Fibroblast of villous mesenchyme (primary cell): ENCODE measurements at places on chromosomes 2 and 18. TPM values are rescaled to one million over a fixed set of nuclear protein-coding genes. Genes with fewer than 3 reads are reported as not detected.

Gene ASXL3
- under 0.01 and 0.64 TPM in 2 replicates for total RNA-seq

GRCh38 chr2:203279288-203279687 lies 40.5 kb downstream of the CYP20A1 start:
- no peak for DNase-seq

Gene WDR33
- total RNA-seq, result 25.1 and 35.4 TPM in 2 replicates

- DNase-seq, result no peak
These were observed 141.6 kb upstream of the CYP1B1 start for GRCh38 chr2:38217401-38218188.

Gene NT5DC4
- total RNA-seq, result not detected in 2 replicates

DNA sequence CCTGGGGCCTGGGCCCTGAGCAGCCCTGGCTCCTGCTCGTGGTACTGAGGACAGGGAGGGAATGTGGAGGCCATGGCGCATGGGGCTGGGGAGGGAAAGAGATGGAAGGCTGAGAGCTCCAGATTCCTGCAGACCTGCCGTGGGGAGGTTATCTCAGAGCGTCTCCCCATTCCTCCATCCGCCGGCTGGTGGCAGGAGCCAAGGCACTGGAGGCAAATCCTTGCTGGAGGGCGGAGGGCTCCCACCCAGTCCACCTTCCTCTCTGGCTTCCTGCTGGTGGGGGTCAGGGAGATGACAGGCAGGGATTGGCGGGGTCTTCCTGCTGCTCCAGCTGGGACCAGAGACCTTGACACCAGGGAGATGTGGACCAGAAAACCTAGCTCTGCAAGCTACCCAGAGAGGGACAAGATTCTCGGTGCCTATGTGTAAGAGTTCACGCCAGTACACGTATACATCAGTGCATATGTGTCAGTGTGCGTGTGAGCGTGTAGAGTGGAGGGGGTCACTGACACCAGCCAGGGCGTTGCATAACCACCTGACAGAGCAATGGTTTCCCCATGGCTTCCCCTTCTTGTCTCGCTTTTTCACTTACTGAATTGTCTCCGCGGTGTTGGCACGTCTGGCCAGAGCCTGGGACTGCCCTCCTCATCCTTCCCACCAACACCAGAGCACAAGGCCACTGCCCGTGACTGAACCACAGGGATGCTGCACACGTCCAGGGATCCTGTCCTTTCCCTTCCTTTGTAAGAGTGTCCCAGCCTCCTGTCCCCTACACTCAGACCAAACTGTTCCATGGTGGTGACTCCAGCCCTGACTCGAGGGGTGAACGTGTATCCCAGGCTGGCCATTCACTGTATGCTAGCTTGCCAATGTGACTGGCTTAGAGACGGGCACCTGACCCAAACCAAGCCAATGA lies 15.8 kb upstream of the SEMA4C start:
- no peak for DNase-seq

- DNase-seq, result peak; percentile 28
These were observed 1.3 kb upstream of the ZNF24 start for GRCh38 chr18:35345460-35345921.

DNA sequence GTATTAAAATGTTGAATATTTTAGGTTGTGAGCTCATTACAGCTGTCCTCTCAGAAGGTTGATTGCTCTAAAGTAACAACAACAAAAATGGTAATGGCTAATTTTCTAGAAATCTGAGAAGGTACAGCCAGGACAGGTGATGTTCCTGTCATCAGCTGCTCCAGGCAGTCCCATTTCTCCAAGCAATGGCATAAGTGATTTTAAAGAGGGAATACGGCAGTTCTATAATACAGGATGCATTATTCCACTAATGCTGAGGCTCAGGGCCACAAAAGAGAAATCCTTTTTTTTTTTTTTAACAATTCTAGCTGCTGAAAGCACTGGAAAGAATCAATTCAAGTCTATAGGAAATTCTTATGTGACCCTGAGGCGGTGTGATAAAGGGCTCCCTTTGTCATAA lies 199.9 kb downstream of the PMAIP1 start:
- no peak for DNase-seq

DNA sequence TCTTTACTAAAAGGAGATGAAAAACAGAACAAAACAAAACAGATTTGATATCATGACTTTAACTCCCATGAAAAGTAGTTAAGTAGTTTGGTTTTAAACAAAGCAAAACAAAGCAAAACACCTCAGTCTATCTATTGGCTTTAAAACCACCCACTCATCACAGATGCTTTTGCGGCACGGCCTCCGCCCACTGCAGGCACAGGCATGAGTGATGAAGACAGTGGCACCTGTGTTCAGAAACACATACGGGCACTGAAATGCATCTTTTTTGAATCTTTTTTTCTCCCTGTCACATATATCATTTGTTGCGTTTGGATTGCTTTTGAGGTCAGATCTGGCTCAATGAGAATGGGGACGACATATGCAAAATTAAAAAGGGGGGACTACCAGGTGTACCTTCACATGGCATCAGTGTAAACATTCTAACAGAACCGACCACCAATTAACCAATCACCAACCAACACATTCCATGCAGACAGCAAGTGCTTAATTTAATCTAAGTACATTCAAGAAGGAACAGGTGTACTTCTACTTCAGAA lies 147.4 kb upstream of the REV1 start:
- no peak for DNase-seq

GRCh38 chr18:58952858-58953257 lies 88.2 kb downstream of the ZNF532 start:
- DNase-seq, result no peak

DNA sequence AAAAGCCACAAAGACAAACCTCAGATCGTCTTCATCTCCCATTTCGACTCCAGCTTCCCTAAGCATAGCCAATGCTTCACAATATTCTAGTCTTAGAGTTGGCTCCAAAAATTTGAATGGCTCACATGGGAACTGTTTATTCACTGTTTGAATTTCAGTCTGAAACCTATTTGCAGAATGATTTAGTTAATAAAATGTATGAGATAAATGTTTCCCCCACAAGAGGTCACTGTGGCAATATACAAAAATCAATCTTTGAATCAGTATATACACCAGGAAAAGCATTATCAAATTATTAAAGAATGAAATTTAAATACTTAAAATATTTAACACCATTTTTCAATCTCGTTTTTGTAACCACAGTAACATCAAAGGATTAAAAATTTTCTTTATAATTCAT lies 40.0 kb upstream of the MCM6 start:
- DNase-seq, result peak; percentile 53

- no peak for DNase-seq
These were observed 168.4 kb upstream of the PKDCC start for GRCh38 chr2:41879235-41879916.

- DNase-seq, result no peak
These were observed 596.5 kb downstream of the BCL11A start for GRCh38 chr2:59956981-59957380.

DNA sequence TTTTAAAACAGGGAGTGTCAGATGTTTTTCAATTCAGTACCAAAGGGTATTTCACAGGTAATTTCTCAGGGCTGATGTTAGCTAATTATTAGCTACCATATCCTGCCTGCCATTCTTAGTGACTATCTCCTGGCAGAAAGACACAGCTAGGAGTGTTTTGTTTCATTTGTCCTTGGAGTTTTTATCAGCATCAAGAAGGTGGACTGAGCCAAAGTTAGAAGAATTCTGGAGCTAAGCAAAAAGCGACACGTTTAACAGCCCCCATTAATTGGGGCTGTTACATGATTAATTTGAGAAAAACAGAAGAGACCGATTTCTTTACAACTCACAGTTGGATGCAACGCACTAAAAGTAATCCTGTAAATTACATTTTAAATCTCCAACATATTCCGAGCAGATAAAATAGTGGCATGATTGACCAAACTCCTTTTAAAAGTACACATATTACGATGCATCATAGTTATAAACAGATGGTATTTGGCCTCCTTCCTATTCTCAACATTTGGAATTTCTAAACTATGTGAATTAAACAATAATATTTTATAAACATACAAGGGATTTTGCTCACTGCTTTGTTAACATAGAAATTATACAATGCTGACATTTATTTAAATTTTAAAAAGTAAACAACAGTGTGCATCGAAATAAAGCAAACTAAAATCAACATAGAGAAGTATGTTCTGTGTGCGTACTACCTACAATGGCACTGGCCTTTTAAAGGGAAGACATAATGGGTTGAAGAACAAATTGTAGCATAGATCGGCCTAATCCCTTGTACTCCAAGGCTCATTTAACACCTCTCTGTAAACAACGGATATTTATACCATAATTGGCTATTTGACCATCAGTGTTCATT lies 585.1 kb downstream of the ZEB2 start:
- peak; percentile 4 for DNase-seq

DNA sequence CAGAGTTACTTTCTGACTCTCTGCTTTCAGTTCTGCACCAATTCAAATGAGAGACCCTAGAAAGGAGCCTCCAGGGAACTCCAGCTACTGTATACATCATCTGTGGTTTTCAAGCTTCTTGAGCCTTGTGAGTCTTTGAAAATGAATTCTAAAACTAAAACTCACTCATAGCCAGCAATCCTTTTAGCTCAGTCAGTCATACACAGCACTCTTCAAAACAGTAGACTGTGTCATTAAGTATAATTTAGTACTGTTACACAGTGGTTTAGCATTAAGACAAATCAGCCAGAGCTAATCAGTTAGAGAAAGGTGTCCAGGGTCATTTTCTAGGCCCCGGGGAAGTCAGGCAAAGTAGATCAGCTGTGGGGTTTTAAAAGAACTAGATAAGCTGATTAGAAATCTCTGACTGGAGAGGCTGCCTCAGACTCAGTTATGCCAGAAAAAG lies 322.1 kb upstream of the THUMPD2 start:
- DNase-seq, result peak; percentile 62

DNA sequence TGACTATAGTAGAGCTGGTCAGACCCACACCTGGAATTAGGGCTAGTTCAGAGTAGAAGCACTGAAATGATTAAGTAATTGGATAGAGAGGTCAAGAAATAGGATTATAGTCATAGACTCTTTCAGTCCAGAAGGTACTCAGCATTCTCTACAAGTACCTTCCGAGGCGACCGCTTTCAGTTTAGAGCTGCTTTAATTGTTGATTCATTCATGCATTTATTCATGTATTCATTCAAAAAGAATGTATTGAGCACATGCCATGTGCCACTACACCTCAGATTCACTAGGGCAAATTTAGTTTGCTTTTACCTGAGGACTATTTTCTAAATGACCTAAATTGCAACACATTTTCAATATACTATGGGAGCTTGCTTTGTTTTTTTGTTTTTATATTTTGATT lies 48.7 kb downstream of the CRIM1 start:
- DNase-seq, result peak; percentile 29

GRCh38 chr2:134679745-134680144 lies 39.1 kb downstream of the TMEM163 start:
- DNase-seq, result no peak

- no peak for DNase-seq
These were observed 13.5 kb upstream of the CNOT11 start for GRCh38 chr2:101238930-101239759.

GRCh38 chr18:48200631-48201336 lies 208.4 kb downstream of the ZBTB7C start:
- DNase-seq, result no peak

- DNase-seq, result no peak
These were observed 8.8 kb upstream of the MBD2 start for GRCh38 chr18:54233228-54233625.

DNA sequence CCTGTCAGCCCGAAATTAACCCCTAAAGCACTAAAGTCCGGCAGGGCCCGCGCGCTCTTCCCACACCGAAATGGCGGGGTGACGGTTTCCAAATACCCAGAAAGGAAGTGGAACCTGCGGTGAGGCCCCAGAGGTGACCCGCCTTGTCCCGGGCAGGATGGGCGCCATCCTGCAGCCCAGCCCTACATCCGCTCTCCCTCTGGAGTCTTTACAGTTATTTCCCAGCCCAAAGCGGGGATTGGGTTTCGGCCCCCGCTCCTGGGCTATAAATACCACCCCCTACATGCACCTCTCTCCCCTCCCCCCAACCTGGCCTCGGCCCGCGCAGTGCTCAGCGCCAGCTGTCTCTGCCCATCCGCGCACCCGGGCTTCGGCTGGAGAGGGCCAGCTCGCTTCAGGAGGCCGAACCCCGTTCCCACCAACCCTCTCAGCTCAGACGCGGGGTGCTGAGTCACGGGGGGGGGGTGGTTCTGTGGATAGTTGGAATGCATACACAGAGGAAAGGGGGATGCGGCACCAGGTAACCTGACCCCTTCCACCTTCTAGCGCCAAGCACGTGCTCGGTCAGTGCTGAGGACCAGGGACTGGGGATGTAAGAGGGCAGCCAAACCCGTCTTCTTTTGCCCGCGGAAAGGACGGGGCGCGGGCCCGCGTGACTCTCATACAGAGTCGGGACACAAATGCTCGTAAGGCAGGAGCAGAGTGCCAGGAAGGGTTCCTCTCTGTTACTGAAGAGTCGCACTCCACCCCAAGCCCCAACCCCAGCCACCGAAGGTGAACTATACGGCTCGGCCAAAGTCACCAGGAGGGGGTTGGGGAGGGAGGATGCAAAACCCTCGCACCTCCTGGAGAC lies at the start of gene TUBA4B:
TUBA4B (plus strand) TSS at position 344 of the 853 bp plus-strand sequence; CDS start at position 509, 165 bp downstream.
- no peak for DNase-seq

Gene MARCO
- not detected in 2 replicates for total RNA-seq

GRCh38 chr2:20424300-20425290 lies 22.3 kb upstream of the RHOB start:
- peak; percentile 97 for DNase-seq

DNA sequence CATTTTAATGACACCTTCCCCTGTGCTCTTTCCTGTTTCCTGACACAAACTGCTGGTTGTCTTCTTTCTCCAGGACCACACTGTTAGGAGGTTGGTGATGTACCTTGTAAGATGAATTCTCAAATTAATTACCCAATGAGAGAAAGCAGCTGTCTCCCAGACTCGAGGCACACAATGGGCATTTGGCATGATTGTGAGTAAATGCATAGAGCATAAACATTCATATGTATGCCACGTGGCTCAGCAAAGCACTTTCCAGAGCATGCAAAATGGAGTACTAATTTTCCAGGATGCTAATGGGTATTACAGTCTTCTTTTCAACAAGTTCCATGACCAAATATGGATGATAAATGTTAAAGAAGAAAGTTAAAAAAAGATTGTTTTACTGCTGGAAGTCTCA lies 235.2 kb upstream of the KLHL29 start:
- DNase-seq, result no peak

- no peak for DNase-seq
These were observed 131.2 kb downstream of the TMEM18 start for GRCh38 chr2:545711-546650.

Gene EIPR1
- 23.8 and 32.4 TPM in 2 replicates for total RNA-seq

Gene TTN
- total RNA-seq, result under 0.01 TPM in 2 replicates

Gene TMEM131
- 24.5 and 43.6 TPM in 2 replicates for total RNA-seq

DNA sequence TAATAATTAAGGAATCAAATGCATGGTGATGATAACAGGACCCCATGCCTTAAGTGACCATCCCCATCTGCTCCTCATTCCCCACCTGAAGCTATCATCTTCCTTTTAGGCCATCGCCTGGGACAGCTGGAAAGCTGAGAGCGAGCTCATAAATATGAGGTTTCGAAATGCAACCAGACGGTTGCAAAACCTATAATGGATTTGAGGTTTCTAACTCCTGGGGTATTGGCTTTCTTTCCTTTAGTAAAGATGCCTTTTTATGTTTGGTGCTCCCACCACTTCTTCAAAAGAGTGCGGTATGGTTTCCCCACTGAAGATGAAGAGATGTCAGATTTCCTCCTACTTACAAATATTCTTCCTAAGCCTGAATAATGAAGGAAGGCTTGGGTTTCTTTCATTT lies 1589.5 kb upstream of the PIK3C3 start:
- DNase-seq, result no peak

Gene SLC5A7
- not detected in 2 replicates for total RNA-seq
